CD4-positive, alpha-beta T cell treated with Interleukin-12 subunit alpha and Interleukin-12 subunit beta, for 1 hour (primary cell): ENCODE measurements at places on chromosomes 6 and 20.

GRCh38 chr6:83072726-83073125, 5.3 kb downstream of the DOP1A start:
- DNase-seq: no peak

DNA sequence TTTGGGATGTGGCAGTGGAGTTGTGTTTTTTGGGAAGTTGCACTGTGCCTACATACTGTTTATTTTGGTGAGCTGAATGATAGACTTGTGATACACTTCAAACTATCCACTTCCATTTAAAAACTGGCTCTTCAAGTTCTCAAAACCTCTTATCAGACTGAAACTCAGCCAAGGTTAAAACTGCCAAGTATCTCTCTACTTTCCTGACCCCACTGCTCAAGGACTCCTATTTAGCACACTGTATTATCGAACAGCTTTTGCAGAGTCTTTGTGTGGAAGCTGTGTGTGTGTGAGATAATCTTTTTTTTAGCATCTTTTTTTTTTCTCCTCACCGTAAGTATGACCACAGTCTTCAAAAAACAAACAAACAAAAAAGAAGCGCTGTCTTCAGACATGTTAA, 21.1 kb downstream of the STX11 start:
- no peak for DNase-seq

DNA sequence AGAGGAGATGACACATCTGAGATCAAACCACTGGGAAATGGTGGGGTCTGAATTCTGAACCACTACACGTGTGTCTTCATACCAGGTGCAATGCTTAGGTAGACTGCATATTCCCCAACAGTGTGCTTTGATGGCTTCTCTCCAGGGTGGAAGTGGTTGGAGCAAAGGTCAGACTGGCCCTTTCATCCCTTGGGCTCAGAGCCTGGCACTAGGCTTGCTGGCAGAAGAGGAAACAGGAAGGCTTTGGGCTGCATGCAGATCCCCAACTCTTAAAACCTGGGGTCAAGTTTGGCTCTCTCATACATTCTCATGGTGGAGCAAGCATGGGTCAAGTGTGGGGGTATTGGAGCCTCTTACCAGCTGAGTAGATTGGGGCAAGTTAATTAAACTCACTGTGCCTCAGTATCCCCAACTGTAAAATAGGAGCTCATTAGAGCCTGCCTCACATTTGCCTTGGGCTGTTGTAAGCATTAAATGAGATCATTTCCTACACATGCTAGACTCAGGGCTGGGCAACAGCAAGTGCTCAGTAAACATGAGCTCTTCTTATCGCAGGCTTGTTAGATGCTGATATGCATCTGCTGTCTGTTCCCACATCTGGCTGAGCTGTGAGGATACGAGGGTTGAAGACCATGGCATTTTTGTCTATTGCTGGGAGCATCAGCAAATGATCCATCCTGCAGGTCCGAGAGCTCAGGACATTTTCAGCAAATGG, 51.6 kb upstream of the FAM83D start:
- DNase-seq: peak; percentile 62

DNA sequence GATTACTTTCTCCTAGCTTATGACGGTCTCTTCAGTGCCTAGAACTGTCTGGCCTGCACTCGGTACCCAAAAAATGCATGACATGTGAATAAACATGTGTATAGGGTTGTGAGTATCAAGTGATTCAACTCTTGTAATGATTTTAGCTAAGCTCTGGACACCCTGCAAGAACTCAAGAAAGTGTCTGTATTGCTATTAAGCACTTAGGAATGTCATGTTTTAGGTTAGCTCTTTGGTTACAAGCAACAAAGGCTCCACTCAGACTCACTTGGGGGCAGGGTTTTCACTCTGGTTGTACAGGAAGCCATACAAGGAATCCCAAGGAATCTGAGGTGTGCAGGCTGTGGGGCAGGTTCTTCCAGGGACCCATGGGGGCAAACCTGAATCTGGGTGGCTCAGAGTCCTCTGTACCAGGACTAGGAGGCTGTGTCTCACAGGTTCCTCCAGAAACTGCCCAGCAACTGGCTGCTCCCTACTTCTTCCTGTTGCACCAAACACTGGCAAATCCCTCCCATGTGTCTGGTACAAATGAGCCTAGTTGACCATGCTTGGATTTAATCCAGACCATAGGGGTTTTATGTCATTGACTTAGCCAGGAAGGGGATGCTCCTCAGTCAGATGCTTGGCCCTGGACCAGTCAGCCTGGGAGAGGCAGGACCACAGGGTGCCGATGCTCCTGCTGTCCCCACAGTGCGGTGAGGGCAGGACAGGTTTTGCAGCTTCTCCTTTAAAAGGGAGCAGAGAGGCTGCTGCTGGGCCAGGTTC, 77.9 kb upstream of the CDH4 start:
- DNase-seq: no peak

DNA sequence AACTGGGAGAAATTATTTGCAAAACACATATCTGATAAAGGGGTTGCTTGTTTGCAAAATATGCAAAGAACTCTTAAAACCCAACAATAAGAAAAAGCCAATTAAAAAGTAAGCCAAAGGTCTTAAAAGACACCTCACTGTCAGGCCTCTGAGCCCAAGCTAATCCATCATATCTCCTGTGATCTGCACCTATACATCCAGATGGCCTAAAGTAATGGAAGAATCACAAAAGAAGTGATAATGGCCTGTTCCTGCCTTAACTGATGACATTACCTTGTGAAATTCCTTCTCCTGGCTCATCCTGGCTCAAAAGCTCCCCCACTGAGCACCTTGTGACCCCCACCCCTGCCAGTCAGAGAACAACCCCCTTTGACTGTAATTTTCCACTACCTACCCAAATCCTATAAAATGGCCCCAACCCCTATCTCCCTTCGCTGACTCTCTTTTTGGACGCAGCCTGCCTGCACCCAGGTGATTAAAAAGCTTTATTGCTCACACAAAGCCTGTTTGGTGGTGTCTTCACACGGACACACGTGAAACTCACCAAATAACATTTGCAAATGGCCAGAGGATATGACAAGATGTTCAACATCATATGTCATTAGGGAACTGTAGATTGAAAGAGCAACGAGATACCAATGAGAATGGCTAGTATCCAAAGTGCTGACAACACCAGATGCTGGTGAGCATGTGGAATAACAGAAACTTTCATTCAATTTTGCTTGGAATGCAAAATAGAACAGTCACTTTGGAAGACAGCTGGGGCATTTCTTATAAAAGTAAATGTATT, 565.0 kb upstream of the ADGRB3 start:
- DNase-seq: no peak

- no peak for DNase-seq
Measured at GRCh38 chr20:25173886-25174308, 21.6 kb upstream of the ENTPD6 start.

- DNase-seq: no peak
Measured at GRCh38 chr6:41125282-41125681, 28.9 kb downstream of the TREML1 start.
